ENCODE measurements at places on chromosomes 4 and X.

DNA sequence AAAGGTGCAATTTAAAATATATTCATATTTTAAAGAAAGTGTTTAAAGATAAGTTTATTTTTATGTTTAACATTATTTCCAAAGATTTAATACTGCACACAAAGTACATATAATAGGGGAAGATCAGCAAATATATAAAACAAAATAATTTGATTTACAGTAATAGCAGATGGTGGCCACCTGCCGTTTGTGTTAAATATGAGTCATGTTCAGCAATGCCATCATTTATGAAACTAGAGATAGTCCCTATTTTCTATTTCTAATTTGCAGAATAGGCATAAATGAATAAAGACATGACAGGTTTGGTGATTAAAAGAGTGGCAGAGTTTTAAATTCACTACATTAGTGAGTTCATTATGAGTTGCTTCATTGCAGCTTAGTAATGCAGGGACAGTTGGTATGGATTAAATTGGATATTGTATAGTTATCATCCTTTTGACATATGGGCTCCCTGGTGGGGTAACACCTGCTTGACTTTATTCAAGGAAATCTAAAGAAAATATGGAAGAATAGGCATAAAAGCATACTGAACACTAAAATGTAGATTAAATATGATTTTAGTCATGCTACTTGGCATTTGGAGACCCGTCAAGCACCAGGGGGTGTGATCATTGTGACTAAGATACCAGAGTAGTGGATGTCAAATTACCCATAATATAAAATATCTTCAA, 78.8 kb upstream of the BANK1 start:
- DNase-seq, result no peak

DNA sequence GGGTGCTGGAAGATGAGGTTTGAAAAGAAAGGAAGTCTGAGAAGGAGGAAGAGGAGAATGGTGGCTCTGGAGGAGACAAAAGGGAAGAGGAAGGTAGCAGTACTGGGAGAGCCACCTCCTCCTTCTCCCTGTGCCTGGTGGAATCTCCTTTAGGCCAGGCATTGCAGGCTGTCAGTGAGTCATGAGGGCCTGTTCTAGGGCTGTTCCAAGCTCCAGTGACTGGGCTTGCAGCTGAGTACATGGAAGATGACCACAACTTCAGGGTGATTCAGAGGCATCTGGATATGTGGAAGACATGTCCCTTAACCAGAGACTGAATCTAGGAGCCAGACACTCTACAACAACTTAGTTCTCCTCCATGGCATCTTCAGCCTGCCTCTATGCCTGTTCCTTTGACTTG, 107.8 kb downstream of the EFNB1 start:
- no peak for DNase-seq

GRCh38 chr4:22477813-22478182, 38.1 kb downstream of the ADGRA3 start:
- no peak for DNase-seq

- DNase-seq, result no peak
Observed at GRCh38 chr4:79088946-79089691, 149.9 kb upstream of the PAQR3 start.

- DNase-seq, result no peak
Observed at GRCh38 chr4:184406958-184407391, 67.4 kb downstream of the IRF2 start.

DNA sequence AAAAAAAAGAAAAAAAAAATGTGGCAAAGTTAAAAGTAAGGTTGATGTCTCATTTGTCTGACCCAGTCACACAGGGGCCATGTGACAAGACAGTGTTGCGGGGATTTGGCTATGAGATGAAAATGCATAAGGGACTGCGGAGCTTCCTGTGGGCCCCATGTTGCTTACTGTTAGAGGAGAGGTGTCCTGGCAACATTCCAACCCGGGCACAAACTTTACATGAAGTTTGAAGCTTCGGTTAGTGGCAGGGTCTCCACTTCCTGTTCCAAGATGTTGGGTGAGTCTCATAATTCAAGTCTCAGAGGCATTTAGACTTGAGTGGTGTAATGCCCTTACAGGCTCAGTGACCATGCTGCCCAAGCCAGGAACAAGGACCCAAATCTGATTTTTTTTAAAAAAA, 111.3 kb downstream of the MAML3 start:
- DNase-seq, result no peak
